ENCODE measurements at places on chromosomes 2 and 18.

DNA sequence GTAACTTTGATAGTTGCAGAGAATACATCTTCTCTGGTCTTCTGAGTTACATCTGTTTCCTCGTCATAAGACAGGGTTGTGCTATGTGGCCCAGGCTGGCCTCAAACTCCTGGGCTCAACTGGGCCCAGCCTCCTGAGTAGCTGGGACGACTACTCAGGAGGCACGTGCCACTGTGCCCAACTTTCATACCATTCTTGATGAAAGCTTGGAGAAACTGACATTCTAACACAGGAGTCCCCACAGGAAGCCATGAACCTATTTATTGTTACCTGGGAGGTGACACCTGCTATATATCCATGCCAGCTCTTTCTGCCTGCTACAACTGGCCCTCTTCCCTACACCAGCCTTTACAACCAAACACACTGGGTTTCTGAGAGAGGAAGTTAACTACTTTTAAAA is 19.1 kb downstream of the EIF2AK3 start:
- DNase-seq = no peak

- no peak for DNase-seq
Measured at GRCh38 chr2:119476301-119477112, 44.9 kb downstream of the TMEM37 start.

DNA sequence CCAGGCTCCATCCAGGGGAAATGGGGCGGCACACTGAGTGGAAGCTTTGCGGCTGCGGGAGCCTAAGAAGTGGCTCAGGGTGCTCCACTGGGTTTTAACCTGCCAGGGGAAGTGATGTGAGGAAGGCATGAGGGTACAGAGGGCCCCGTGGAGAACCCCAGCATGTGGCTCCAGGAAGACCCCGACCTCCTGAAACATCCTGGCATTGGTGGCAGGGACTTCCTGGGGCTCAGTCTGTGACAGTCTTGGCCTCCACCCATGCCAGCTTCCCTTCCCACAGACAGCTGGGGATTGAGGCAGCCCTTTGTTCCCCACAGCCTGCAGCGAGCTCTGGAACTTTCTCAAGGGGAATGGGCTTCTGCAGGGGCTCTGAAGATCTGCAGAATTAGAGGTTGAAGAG is 146.6 kb downstream of the TNS1 start:
- DNase-seq = no peak

GRCh38 chr2:143152637-143153036 is 23.4 kb downstream of the ARHGAP15 start:
- DNase-seq = no peak

- DNase-seq = no peak
Measured at GRCh38 chr2:104616856-104617255, 237.1 kb upstream of the POU3F3 start.

DNA sequence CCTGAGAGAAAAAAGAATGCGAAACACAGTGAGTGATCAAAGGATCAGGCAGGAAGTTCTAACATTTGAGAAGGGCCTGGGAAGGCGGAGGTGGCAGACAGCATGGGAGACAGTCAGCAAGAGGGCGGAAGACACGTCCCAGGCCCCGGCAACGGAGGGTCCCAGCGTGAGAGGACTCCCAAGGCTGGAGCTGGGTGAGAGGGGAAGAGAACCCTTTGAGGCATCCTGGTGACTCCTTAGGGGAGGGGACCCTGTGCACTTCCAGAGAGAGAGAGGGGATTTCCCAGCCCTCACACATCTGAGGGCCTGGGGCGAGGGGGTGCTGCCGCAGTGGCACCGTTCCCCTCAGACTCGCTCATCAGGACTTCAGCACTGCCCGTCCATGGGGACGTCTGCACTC is 133.4 kb downstream of the RTP5 start:
- peak; percentile 22 for DNase-seq
